ENCODE measurements at places on chromosomes 16 and 17.

- no peak for DNase-seq
Observed at GRCh38 chr16:2942045-2942444, 22.0 kb upstream of the KREMEN2 start.

- no peak for DNase-seq
Observed at GRCh38 chr17:50511058-50511457, 2.8 kb downstream of the MYCBPAP start.

GRCh38 chr16:12422233-12422632, 381.5 kb downstream of the CPPED1 start:
- no peak for DNase-seq

- no peak for DNase-seq
Observed at GRCh38 chr17:80679816-80680215, 135.2 kb downstream of the RPTOR start.

- DNase-seq = no peak
Observed at GRCh38 chr16:22075776-22076175, 16.6 kb upstream of the VWA3A start.

GRCh38 chr17:81869221-81870130, 1.7 kb downstream of the ARHGDIA start:
- peak; percentile 51 for DNase-seq

GRCh38 chr17:4516735-4517134, 18.1 kb downstream of the SPNS2 start:
- DNase-seq = no peak

DNA sequence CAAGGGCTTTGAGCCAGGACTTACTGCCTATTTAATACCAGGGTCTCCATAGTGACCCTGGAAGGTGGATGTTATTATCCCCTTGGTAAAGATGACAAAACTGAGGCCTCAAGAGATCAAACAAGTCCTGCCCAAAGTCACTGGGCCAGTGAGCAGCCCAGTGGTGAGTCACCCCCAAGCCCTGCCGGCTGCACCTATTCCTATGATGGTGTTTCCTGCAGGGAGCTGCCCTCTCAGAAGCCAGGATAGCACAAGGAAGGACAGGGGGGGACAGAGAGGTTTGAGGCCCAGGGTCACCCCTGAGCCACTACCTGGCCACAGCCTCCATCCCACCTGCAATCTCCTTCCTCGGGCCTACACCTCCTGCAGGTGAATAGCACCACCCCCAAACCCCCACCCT, 90.9 kb downstream of the SDK2 start:
- no peak for DNase-seq

- no peak for DNase-seq
Observed at GRCh38 chr17:51813784-51814174, 344.7 kb downstream of the CA10 start.

DNA sequence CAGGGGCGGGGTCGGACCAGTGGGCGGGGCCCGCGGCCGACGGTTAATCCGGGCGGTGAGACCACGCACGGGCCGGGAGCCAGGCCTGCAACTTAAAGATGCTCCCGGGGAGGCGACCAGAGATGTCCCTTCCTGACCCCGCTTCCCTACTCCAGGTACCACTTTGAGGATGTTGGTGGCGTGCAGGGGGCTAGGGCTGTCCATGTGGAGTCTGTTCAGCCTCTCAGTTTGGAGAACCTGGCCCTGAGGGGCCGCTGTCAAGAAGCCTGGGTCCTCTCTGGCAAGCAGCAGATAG, 580 bp downstream of the RANGRF start:
- no peak for DNase-seq

GRCh38 chr17:42321555-42321954, 33.3 kb downstream of the STAT5A start:
- no peak for DNase-seq

DNA sequence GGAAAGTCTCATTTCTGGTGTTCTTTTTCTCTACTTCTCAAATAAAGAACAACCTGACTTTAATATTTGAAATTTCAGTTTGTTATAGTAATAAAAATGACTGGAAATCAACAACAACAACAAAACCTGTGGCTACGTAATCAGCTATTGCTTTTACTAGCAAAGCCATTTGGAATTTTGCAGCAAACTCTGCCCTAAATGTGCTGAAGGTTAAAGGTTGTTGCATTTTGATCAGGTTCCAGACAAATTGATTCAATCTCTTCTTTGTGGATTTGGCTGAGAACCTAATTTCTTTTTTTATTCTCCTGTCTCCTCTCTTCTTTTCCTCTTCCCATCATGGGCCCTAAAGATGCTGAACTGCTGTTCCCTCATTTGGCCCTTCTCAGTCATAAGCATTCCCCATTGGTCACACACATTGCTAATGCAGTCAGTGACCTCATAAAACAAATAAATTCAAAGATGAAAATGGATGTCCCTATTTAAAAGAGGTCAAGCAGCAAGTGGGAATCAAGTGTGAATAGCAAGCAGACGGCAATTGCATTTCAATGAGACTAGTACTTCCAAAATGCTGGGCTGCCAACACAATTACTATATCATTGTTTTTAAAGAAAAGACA, 795.1 kb upstream of the CDH8 start:
- no peak for DNase-seq

DNA sequence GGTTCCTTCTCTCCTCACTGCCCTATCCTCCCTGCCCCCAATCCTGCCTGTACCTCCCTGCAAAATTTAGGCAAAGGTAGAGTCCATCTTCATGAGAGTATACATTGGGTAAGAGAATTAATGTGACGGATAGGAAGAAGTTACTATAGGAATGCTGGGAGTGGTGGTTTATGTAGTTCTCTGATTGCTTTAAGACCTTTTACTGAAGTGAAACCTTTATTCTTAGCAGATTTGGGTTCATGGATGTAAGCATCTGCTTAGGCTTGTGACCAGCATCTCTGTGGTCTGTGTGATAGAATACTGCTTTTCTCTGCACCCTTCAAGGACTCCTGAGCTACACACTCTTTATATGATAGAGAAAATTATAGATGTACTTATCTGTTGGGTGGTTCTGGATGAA, 127.3 kb downstream of the PRKCA start:
- DNase-seq = no peak

GRCh38 chr17:10737168-10737622, 7.4 kb upstream of the TMEM220 start:
- DNase-seq = peak; percentile 57

GRCh38 chr16:57473906-57474305, 11.4 kb downstream of the POLR2C start:
- DNase-seq = no peak

- no peak for DNase-seq
Observed at GRCh38 chr16:56632848-56633365, 448 bp downstream of the MT1M start.

GRCh38 chr16:27378871-27379481, 23.0 kb upstream of the IL21R start:
- peak; percentile 41 for DNase-seq

DNA sequence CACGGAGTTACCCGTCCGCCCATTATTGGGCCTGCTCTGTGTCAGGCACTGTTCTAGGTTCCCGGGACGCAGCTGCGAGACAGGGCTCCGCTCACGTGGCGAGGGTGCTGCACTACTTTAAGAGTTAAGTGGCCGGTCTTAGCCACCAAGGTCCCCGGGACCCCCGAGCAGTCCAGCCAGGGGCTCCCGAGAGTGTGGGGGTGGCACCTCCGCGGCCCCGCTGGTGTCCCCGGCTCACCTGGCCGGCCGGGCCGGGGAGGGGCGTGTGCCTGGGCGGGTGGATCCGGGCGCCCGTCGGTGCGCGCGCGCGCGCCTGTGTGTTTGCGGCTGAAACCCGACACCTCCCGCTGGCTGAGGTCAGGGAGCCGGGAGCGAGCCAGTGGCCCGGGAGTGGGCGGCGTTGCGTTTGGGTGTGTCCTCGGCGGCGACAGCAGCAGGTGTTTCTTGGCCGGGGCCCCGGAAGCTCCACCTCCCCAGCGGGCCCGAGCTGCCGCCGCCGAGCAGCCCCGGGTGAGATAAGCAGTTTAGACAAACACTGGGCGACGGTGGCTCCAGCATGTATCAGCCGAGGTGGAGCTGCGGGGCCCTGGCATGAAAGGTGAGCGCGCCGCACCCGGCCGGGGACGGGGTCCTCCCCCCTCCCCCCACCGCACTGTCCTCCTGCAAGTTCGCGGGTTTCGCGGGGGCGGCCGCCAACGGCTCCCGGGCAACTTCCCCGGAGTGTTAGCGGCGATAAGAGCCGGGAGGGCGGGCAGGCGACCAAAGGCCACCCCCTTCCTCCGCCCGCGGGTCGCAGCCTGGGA, at the start of gene GSE1:
GSE1 (plus strand) TSS at position 522 of the 803 bp plus-strand sequence; CDS start at position 592, 70 bp downstream.
- DNase-seq = peak; percentile 83

DNA sequence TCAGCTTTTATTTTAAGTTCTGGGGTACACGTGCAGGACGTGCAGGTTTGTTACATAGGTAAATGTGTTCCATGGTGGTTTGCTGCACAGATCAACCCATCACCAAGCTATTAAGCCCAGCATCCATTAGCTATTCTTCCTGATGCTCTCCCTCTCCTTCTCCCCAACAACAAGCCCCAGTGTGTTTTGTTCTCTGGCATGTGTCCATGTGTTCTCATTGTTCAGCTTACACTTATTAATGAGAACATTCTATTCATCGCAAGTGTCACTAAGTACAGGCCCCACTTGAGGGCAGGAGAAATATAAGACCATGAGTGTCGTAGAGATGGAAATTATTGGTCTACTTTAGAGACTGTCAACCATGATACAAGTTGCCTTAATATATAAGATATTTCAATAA, 615.1 kb downstream of the CDH8 start:
- DNase-seq = no peak

GRCh38 chr17:50917418-50917743, 51.2 kb upstream of the TOB1 start:
- no peak for DNase-seq

DNA sequence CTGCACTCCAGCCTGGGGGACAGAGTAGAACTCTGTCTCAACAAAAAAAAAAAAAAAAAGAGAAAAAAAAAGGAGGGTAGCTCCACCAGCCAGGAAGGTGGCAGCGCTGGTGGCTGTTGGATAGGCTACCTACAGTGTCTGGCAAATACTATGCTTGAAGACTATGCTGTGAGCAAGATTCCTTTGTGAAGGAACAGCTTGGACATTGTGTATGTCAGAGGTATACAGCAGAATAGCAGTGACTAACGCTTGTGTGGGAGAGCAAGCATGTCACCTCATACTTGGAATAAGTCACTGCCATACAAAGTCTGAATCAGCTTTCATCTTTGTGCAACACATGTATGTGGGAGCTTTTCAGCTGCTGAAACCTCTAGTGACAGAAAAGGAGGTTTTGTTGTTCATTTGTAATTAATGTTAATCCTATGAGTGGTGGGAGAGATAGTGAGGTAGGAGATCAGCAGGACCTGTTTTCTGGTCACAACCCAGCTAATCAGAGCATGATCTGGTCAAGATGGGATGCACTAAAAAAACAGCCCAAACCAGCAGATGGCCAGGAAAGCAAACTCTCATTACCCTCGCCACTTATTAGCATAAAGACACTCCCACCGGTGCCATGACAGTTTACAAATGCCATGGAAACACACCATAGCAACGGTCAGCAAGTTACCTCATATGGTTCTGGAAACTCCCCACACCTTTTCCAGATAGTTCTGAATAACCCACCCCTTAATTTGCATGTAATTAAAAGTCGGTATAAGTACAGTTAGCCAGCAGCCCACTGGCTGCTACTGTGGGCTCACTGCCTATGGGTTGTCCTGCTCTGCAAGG, 6.8 kb upstream of the ITGAD start:
- peak; percentile 6 for DNase-seq

DNA sequence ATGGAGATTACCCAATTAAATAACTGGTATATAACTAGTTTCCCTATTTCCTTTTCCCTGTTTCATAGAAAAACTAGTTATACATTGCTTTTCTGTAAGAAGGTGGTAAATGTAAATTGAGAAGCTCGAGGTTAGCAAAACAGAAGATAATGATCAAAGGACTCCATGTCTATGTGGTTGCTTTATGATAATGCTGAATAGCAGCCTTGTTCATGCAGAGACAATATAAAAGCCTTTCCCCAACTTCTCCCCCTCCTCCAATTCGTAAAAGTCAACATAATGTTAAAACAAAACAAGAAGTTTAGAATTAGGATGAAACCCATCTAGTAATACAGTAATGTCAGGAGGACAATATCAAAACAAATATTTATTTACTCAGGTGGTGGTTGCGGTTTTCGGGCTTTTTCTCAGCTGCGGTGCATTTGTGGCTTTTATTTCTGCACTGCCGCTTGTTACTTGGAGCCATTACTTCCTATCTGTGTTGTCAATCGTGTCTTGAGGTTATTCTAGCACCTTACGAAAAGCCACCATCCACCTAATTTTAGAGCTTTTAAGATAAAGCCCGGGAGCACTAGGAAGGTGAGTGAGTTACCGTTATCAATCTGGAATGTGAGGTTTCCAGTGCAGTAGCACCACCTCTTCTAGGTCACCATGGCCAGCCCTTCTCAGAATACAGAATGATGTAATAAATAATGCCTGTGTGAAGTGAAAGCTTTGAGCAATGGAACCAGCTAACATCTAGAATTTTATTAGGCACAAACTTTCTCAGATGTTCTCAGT, 297.5 kb downstream of the CDH13 start:
- no peak for DNase-seq

- peak; percentile 61 for DNase-seq
Observed at GRCh38 chr16:85556456-85557082, 56.6 kb upstream of the GSE1 start.

- DNase-seq = peak; percentile 72
Observed at GRCh38 chr17:65553646-65554552, 7.5 kb downstream of the AXIN2 start.

DNA sequence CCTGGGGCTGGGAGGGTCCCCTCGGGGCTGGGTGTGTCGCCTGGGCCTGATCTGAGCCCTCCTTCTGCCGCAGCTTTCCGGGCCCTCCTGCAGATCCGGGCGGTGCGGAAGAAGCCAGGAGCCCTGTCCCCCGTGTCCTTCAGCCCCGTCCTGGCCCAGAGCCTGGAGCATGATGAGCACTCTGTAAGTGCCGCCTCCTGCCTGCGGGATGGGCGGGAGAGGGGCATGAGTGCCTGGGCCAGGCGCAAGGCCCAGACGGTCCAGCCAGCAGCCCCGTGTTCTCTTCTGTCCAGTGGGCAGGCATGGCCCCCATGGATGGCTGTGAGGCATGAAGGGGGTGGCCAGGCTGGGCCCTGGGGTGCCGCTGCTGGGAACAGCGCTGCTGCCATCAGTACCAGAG, 16.0 kb upstream of the NUDT16L1 start:
- DNase-seq = no peak

DNA sequence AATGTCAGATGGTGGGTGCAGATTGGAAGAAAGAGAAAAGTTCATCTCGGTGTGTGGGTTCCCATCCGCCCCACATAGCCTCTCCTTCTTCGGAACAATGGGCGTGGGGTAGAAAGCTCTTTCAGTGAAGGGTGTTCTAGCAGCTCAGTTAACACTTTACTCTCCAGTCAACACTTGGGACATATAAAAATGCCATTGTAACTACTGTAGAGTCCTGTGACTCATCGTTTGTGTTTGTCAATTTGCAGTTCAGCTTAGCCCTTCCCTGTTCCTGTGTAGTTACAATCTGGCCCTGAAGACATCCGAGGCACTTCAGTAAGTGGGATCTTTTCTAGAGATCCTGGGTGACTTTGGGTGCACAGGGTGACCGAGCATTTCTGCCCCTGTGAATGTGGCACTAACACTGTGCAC, 11.5 kb upstream of the CLEC18C start:
- peak; percentile 56 for DNase-seq
